ENCODE measurements at places on chromosomes 1 and 21.

DNA sequence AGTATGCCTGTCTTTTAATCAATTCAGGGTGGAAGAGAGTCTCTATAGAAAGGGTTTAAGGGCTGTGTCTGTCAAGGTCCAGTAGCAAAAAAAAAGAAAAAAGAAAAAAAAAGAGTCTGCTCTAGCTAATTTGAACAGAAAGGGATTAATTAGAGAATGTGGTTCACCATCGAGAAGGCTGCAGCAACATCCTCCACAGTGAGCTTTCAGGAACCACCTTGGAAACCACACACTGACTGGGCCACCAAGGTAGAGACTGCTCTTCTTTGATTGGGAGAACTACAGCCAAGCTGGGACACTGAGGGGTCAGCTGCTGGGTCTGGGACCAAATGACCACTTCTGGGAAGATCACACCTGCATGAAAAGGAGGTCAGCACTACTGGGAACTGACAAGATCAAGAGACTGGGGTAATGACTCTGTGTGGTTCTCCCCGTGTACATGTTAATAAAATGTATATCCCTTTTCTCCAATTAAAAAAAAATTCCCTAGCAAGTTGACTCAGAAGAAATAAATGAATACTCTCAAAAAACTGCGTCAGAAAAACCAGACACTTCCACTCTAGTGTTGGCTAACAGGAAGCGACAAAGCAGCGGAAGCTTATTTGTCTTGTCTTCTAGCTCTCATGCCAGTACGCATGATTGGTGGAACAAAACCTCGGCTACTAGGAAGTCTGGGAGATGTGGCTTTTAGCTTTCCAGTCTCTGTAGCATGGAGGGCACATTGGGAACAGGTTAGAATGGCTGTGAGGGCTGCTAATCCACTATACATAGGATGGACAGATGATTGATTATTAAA lies 60.0 kb upstream of the IVNS1ABP start:
- DNase-seq = no peak

DNA sequence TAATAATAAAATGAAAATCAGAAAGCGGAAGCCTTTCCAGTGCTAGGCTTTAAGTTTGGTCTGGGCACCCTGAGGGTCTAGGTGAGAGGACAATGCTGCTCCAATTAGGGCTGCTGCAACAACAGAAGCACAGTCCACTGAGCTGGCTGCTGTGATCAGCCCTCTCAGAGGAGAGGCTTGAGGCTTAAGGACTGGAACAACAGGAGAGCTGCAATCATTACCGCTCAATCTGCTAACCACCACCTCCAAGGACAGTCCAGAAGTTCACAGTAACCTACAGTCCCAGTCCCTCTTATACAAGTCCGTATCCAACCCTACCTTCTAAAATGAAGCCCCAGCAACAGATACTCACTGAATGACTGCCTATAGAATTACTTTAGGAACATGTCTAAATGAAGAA lies 62.1 kb downstream of the USP24 start:
- no peak for DNase-seq

DNA sequence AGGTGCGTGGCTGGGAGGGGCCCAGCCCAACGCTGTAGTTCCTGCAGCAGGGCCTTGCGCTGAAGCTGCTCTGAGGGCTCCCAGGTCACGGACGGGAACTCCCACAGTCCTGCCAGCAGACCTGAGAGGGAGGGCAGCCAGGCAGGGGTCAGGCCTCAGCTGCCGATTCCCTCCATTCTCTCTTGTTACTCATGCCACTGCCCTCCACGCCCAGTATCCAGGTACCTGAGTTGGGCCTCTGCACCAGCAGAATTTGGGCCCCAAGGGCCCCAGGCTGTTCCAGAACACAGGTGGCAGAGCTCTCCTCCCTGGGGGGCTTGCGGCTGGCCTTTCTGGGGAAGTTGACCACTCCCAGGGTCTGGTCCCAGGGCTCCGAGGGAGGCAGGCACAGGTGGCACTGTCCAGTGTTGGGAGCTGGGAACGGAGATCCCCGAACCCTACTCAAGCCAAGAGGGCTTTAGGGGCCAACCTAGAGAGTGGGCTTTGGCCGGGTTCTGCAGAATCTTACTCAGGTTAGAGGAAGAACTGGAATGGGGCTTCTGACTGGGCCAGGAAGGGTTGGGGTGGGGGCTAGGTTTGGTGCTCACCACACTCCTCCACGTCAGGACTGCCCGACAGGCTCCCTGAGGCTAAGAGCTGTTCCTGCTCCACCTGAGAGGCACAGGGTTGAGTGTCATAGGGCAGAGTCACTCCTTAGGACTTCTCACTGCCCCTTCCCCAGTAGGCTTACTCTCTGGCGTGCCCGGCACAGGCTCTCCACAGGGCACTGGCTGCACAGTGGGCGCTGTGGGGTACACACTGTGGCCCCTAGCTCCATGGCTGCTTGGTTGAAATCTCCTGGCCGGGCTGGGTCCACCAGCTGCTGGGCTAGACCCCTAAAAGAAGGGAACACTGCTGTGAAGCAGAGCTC lies 5.0 kb downstream of the HPDL start:
- DNase-seq = no peak

- DNase-seq = no peak
Measured at GRCh38 chr1:219269171-219269570, 95.5 kb downstream of the LYPLAL1 start.
